ENCODE measurements at places on chromosomes 1 and 21.

DNA sequence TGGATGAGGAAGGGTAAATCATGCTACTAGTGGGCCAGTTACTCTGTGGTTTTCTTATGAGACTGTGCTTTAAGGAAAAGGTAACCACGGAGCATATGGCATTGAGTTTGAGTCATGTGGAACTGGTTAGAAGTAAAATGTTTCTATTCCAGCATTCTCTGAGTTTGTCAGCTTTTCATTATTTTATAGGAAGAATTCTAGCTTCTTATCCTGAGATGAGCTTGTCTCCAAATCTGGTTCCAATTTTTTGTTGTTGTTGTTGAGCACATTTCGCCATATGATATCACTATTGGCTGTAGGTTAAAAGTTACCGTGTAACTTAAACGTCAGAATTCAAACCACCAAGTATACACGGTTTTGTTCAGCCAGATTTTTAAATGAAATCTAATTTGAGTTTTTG is 69.9 kb downstream of the ATF6 start:
- no peak for DNase-seq

- DNase-seq: no peak
These were observed 320.2 kb downstream of the PTPRC start for GRCh38 chr1:198959032-198959431.

DNA sequence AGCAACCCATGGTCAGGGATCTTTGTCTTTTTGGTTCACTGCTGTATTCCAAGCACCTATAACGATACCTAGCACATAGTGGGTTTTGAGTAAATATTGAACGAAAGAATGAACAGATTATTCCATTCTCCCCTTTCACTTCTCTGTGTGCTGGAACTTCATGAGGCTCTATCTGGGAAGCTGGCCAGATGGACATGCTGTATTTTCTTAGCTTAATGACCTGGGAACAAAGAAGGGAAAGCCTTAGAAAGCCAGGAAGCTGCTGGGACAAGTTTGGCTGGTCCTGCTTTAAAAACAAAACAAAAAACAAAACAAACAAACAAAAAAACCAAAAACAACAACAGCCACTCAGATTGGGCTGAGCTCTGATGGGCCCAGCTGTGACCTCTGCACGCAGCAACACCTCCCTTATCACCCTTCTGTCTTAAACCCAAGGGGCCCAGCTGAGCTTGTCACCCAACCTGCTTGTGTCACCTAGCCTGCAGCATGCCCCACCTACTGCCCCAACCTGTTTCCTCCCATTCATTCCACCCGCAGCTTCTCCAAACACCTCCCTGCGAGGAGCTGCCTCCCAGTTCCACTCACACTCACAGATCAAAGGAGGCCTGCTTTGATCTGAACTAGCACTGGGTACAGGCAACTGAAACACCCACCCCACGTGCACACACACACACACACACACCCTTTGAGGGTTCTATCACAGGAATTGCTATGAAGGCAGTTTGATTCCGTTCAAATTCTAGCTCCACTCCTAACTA is 37.1 kb downstream of the SLC30A1 start:
- DNase-seq: no peak

DNA sequence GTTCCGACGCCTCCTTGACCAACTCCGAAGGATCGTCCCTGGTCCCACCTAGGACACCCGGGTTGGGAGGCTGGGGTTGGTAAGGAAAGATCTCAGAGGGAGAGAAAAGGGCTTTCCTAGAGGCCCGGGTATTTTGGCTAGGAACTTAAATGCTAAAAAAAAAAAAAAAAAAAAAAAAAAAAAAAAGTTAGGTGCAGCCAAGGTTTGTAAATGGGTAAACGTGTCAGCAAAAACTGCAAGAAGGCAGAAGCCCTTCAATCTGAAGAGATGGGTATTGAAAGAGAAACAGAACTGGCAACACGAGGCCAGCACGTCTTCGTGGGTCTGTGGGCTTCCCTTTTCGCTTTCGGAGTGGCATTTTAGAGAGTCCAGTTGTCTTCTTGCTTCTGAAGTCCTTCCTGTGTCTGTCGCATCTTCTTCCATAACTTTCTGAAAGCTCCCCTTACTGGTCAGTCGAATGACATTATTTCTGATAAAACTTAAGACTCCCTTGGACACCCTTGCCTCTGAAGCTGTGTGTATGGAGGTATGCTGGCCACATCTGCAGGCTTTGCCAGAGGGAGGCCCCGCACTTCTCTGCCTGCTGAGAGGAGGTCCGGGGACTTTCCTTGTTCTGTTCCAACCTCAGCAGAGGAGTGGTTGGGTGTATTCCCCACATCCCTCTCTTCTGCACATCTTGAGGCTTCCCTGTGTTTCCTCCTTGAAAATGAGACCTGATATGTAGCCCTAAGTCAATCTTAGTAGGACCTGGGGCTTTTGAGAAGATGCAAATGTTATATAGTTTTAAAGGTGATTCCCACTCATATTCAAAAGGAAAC is 745 bp downstream of the RCSD1 start:
- DNase-seq: no peak

DNA sequence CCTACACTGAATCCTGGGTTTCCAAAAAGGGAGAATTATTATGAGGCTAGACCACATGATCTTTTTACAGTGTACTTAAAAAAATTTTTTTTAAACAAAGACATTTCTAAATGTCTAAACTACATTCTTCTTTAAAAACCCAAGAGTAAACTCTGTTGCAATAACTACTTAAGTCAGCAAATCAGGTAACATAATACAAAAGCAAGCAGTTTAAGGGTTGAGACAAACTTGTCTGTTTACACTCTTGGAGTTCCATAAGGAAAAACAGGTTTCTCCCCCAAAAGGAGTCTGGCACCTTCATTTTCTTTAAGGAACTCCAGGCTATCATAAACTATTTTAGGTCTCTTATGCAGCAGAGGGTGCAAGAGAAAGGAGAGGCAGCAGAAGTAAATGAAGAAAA is 12.5 kb upstream of the ANKRD45 start:
- no peak for DNase-seq

GRCh38 chr1:110384581-110385321 is 6.1 kb downstream of the SLC16A4 start:
- DNase-seq: no peak

- no peak for DNase-seq
These were observed 4.1 kb upstream of the EPS8L3 start for GRCh38 chr1:109767637-109768334.

DNA sequence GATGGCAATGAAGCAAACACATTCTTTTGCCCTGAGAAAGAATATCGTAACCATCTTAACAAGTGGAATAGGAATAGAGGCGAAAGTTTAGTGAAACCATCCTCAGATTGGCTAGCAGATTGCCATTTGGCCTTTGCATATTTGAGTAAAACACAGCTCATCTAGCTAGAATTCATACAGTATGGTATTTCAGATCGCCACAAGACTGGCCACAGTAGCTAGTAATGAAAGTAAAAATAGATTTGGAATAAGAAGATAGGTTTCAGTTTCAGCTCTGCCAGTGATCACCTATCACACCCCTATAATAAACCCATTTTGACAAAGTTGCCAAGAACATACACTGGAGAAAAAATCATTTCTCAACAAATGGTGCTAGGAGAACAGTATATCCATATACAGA is 294.9 kb downstream of the LRRIQ3 start:
- DNase-seq: no peak

DNA sequence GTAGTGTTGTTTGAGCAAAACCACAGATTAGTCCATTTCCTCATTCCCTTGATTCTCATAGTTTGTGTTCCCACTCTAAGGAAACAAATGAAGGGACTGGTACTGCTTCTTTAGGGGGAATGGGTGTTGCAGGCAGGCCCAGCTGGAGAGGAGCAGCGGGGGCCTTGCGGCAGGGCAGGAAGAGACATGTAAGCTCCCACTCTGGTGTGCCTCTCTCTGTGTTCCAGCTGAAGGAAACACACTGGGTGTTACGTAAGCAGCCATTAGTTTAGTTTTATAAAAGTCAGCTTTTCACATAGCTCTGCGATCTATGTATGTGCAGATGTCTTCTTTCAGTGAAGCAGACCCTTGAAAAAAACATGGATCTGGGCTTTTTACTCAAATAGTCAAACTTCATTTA is 99.5 kb downstream of the CACHD1 start:
- DNase-seq: no peak

DNA sequence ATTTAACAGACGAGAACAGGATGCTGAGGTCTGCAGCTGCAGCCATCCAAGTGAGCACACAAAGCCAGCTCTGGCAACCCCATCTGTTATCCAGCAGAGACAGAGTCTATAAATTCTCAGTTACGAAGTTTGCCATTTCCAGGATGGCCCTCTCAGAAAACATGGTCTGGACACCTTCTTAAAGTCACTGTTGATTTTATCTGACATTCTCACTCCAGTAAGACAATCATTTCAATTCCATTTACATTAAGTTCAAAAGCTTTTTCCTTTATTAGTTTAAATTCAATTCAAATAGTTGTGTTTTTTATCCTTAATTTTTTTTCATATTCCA is 125.5 kb downstream of the DMRTB1 start:
- no peak for DNase-seq

DNA sequence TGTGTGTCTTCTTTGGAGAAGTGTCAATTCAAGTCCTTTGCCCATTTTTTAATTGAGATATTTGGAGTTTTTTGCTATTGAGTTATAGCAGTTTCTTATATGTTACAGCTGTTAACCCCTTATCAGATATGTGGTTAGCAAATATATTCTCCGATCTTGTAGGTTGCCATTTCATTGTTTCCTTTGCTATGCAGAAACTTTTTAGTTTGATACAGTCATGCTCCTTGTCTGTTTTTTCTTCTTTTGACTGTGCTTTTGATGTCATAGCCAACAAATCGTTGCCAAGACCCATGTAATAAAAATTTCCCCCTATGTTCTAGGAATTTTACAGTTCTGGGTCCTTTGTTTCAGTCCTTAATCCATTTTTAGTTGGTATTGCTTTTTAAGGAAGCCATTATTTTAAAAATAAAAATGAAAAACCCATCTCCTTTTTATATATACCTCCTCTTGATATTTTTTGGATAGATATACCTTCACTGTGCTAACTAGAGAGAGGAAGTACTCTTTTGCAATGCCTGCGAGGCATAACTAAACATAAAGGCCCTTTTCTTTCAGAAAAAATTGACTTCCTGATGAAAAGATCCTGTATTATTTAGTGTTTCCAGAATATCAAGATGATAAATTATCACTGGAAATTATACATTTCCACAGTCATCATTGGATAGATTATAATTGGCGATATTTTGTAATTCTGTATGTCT is 127.8 kb downstream of the HS2ST1 start:
- no peak for DNase-seq

- no peak for DNase-seq
These were observed 78.1 kb upstream of the ZNF644 start for GRCh38 chr1:91099746-91100621.

DNA sequence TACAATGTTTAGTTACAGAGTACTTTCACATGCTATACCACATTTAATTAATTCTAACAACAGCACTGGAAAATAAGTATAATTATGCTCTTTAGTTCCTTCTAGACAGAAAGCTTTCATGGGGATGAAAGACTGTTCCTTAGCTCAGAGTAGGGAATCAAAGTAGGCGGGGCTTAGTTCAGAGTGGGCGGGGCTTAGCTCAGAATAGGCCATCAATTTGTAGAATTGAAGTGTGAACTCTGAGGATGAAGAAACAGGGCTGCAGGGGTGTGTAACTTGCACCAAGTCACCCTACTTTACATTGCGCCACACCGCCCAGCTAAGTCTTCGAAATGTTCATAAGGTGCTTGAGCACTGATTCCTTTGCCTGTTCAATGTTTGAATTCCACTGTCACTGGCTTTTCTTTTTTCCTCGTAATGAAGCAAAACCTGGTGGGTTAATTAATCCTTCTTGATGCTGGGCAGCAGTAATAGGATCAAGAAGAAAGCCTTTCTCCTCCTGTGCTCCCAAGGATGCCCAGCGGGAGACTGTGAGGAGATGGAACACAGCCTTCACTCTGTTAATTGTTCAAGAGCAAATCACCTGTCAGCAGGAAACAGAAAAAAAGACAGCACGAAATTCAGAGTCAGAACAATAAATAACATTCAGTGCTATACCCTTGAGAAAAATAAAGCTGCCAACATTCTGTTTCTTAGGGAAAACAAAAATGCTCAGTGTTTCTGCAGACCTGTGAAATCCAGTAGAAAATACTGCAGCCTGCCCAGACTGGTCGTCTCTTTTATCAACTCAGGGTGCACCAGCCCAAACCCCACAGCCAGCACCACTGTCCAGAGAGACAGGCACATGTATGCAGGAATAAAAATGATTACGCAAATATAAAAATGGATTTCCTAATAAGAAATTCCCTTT is 66.5 kb upstream of the CAMK1G start:
- DNase-seq: no peak

GRCh38 chr1:8482979-8483381 is 165.1 kb downstream of the SLC45A1 start:
- DNase-seq: no peak

DNA sequence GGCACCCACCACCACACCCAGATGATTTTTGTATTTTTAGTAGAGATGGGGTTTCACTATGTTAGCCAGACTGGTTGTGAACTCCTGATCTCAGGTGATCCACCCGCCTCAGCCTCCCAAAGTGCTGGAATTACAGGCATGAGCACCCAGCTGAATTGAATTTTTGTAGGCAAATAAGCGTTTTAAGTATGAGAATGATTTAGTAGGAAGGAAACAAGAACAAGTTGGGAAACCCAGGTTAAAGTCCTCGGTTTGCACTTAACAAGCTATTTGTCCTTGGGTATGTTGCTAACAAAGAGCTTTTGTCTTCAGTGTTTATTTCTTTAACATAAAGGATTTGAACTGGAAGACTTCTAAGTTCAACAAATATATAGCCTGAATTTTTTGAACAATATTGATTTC is 23.9 kb downstream of the BTF3L4 start:
- DNase-seq: no peak

GRCh38 chr1:87644033-87644578 is 315.4 kb downstream of the LMO4 start:
- DNase-seq: no peak

DNA sequence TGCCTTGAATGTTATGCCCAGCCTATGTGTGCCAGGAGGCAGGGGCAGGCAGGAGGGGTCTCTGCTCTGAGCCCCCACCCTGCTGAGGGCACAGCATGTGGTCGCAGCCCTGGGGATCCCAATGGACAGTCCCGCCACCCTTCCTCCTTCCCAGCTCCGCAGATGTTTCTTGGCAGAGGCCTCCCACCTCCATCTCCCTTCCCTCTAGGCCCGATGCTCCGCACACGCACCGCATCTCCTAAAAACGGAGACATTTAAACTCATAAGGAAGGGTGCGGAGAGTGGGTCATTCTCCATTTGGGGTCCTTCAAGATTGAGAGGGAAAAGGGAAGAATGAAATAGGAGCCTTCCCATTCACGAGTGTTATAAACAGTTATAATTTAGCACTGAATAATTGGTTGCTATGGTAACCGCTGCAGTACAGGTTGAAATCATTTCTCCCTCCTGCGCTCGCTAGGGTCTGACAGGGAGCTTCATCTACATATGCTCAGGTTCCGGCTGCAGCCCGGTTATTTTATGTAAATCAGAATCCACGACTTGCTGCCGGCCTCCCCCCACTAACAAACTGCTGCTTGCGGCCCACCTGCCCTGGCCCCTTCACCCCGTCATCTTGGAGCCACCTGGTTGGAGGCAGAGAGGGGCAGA is 16.0 kb downstream of the CHD5 start:
- DNase-seq: no peak
